Activated CD8-positive, alpha-beta memory T cell treated with anti-CD3 and anti-CD28 coated beads, Interleukin-2, amount 50 U/mL, for 4 hours (primary cell): ENCODE measurements at places on chromosomes 3 and 15.

GRCh38 chr15:48221885-48222284, 15.8 kb downstream of the SLC12A1 start:
- no peak for DNase-seq

DNA sequence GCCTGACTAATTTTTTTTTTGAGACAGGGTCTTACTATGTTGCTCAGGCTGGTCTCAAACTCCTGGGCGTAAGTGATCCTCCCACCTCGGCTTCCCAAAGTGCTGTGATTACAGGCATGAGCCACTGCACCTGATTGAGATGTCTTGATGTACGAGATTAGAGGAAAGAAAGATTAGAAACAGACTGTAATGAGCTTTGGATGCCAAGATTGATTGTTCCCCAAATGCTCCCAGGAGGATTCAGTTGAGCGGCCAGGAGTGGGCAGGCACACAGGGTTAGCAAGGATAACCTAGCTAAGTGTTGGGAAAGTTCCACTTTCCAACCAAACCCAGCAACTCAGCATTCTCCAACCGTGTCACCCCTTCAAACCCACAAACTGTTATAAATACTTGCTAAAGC, 63.7 kb downstream of the SRGAP3 start:
- DNase-seq: no peak

DNA sequence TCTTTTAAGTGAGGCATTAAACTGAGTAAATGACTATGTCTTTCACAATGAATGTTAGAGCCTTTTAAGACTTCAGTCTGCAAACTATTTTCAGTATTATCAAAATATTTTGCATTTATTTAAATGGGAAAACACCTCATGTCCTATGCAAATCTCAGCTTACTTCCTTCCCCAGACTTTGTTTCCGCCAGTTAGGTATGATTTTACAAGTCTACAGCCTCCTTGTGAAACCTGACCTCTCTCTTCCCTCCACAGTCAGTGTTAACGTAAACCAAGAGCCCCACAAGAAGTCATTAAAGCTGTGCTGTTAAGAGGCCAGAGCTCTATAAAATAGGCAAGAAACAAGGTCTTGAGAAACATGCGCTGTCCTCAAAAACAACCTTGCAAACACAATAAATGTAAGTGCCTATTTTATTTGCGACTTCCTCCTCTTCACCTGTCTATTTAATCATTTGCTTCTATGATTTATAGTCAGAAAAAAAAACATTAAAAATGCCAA, 48.3 kb downstream of the PRTG start:
- no peak for DNase-seq

GRCh38 chr15:48040166-48040817, 80.5 kb upstream of the SLC24A5 start:
- no peak for DNase-seq

- DNase-seq: no peak
Measured at GRCh38 chr3:81585937-81586336, 175.5 kb downstream of the GBE1 start.

DNA sequence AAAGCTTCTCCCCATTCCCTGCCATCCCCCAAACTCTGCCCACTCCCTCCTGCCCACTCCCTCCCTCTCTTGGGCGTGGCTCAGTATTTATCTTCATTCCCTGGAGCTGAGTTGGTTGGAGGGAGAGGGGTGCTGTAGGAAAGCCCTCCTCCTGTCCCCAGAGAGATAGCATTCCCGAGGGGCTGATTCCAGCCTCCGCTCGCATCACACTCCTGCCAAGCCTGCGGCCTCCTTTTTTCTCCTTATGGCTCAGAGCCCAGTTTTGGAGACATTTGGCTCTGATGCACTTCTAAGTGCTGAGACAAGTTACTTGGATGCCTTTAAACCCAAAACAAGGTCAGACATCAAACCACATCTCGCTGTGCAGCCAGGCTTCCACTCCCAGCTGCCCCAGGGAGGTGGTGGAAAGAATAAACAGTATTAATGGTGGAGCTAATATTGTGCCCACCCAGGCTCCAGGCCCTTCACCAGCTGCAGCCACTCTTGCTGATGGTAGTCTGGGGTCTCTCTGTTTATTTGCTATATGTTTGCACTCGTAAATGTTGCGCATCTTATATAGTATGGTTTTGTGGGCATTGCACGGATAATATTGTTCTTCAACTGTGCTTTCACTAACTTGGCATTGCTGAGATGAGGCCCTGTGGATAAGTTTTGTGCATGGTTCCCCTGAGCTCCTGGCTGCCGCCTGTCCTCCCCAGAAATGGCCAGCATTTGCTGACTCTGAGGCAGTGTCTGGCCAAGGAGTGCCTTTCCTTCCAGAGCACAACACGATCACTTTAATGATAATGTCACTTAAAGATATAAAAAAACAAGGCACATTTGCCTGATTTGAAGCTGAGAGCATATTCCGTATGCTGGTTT, 157.2 kb downstream of the LRRC28 start:
- no peak for DNase-seq

GRCh38 chr3:116301422-116301821, 143.9 kb downstream of the LSAMP start:
- no peak for DNase-seq
